ENCODE measurements at places on chromosomes 6 and 20.

GRCh38 chr6:112331306-112331705 lies 15.8 kb upstream of the RFPL4B start:
- DNase-seq: no peak

- no peak for DNase-seq
Measured at GRCh38 chr20:40442181-40442963, 246.7 kb downstream of the MAFB start.

DNA sequence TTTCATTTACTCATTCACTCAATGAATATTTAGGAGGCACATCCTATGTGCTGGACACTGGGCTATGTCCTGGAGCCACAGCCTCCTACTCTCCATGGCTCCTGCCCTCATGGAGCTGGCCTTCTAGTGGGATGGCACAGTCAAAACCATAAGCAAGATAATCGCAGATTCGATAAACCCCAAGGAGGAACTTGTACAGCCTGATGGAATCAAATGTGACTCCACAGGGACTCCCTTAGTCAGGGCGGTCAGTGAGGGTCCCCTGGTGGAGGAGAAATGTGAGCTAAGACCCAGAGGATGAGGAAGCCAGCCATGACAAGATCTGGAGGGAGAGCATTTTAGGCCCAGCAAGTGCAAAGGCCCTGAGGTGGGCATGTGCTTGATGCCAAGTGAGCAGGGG lies 211.9 kb downstream of the PREX1 start:
- DNase-seq: no peak

GRCh38 chr6:152146385-152146784 lies 338.9 kb downstream of the ESR1 start:
- DNase-seq: no peak

DNA sequence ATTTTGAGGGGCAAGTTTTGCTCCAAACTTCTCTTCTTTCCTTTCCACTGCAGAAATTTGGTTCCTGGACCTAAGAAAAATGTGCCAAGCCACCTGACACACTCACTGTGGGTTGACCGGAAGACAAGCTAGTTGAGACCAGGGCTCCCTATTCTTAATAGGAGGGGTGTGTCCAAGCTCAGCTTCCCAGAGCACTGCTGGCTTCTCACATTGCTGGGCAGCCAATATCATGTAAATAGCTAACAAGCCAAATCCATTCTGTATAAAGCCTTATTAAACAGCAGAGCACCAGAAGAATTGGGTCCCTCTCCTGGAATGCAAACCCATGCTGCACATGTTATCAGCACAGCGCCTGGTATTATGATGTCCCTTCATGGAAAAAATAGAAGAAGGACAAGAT lies 17.0 kb upstream of the SAMD3 start:
- DNase-seq: no peak

- no peak for DNase-seq
Measured at GRCh38 chr6:8859501-8859900, 424.2 kb upstream of the SLC35B3 start.

DNA sequence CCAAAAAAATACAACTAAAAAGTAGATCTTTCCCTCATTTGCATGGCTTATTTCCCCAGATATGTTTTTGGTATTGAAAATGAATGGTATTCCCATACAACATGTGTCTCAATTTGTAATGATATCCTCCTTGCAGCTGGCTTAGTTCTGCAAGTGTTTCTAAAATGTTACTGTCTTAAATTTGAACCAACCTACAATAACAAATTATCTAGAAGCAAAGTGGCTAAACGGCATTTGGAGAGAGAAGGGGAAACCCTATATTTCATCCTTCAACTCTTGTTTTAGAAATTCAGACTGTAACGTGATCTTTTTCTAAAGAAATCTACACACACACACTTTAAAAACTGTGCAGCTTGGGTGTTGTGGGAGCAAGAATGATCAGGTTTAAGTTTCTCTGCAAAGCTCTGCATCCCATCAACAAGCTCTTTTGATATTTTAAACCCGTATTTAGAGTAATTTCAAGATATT lies 153.0 kb downstream of the SOBP start:
- no peak for DNase-seq

GRCh38 chr6:93728150-93728549 lies 308.8 kb upstream of the EPHA7 start:
- no peak for DNase-seq

GRCh38 chr20:5058873-5059272 lies 57.6 kb upstream of the SLC23A2 start:
- DNase-seq: no peak

GRCh38 chr20:17734374-17734773 lies 34.6 kb downstream of the BANF2 start:
- no peak for DNase-seq

DNA sequence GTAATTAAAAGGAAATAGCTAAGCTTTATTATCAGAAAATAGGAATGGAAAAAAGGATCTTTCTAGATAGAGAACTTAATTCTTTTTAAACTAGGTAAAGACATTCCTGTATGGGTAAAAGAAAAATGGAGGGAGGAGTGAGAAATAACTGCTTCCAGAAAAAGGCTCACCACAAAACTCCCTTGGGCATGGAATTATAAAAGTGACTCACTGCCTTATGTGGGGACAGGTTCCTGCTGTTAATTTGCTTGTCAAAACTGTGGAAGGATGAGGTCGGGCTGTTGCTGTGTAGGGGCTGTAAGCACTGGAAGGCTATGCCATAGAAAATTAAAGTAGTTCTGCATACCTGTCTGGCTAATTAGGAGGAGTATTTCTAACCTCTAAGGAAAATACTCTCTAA lies 158.7 kb downstream of the UBE3D start:
- no peak for DNase-seq

- DNase-seq: no peak
Measured at GRCh38 chr6:30600451-30600961, 16.5 kb downstream of the PPP1R10 start.

GRCh38 chr6:82178077-82178758 lies 69.3 kb downstream of the IBTK start:
- DNase-seq: no peak

DNA sequence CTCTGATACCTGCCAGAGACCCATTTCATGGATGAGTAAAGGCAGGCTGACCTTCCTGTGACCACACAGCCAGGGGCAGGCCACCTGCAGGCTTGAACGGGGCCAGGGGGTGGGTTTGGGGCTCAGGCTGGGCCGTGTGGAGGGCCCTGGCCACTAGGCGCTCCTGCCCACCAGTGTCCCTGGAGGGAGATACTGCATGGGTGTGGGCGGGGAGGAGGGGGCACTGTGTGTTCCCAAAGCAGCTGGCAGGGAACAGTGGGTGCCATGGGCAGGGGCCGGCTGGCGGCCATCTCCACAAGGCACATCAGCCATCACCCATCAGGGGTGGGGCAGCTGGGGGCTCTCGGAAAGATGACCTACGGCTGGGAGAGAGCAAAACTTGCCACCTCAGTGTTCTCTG lies 15.4 kb downstream of the SRC start:
- DNase-seq: no peak

DNA sequence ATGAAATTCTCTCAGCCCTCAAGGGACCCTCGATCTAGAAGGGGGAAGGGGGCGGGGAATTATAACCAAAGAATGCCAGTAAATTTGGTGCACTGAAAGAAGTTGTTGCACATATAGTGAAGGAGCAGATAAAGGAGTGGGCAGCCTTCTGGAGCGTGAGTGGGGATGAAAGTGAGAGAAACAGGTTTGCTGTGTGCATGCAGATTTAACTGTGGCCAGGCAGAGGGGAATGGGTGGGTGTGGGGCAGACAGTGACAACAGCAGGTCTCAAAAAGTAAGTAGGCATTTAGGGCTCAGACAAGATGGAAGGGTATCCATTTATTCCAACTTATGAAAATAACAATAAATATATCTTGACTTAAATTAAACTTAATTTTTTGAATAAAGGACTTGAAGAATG lies 149.1 kb downstream of the KCNQ5 start:
- no peak for DNase-seq

- DNase-seq: no peak
Measured at GRCh38 chr20:22526512-22527012, 57.8 kb downstream of the FOXA2 start.

DNA sequence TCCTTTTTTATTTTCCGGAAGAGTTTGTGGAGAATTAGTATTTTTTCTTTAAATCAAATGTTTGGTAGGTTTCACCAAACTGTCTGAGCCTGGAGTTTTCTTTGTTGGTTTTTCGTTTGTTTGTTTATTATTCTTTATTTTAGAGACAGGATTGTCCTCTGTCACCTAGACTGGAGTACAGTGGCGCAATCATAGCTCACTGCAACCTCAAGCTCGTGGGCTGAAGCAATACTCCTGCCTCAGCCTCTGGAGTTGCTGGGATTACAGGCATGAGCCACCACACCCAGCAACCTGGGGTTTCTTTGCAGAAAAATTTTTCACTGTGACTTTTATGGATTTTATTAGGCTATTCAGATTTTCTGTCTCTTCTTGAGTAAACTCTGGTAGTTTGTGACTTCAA lies 120.2 kb upstream of the LOC128125822 start:
- no peak for DNase-seq

DNA sequence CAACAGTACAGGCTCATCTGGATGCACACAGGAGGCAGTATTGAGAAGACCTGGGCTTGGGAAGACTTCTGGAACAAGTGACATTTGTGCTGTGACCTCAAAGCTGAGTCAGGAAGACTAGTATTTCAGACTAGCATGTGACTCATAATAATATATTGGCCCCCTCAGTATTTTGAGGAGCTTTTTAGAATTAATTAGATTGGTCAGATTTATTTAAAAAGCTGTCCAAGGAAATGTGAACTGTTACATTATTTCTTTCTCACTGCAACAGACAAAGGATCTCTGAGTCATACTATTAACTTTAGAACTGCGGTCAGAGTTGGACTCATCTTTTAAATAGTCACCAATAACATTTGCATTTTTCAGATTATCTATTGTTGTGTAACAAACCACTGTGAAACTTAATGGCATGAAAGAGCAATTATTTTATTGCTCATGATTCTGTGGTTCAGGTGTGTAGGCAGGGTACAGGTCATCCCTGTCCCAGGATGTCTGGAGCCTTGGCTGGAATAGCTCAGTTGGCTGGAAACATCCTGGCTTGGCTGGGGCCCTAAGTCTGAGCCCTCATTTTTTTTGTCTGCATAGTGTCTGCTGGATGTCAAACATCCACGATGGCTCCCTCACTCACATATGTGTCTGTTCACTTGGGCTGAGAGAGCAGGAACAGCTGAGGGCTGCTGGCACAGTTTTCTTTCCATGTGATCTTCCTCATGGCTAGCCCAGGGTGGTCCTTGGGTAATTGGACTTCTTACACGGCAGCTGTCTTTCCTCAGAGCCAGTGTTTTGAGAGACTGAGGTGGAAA lies 46.9 kb downstream of the MAP3K4 start:
- no peak for DNase-seq

DNA sequence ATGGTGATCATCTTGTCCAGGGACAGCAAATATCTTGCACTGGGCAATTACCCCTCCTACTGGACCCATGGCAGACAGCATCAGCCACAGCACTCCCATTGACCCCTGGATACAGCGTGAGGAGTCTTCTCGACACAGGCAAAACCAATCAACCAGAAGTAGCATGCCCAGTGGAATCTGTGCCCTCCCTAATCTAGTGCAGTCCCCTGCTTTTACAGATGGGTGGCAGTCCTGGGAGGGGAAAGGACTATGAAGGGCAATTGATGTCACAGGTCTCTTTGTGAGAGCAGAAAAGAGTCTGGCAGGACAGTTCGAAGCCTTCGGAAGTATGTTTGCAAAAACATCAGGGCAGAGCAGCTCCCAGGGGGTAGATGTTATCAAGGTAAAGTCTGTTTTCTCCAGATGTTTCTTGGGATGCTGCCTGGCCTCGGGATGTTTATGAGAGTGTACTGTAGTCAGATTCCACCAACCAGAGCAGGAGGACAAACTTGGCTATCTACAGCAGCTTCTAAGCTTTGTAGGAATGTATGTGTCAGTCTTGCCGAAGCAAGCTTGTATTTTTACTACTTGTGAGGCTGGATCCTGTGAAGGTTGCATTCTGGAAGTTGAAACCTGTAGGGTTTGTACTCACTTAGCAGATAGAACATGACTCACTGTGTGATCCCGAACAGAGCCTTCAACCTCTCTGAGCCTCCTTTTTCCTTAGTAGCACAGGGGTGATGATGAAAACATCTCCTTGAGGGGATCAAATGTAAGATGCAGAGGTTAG lies 63.0 kb upstream of the MYL9 start:
- DNase-seq: no peak

DNA sequence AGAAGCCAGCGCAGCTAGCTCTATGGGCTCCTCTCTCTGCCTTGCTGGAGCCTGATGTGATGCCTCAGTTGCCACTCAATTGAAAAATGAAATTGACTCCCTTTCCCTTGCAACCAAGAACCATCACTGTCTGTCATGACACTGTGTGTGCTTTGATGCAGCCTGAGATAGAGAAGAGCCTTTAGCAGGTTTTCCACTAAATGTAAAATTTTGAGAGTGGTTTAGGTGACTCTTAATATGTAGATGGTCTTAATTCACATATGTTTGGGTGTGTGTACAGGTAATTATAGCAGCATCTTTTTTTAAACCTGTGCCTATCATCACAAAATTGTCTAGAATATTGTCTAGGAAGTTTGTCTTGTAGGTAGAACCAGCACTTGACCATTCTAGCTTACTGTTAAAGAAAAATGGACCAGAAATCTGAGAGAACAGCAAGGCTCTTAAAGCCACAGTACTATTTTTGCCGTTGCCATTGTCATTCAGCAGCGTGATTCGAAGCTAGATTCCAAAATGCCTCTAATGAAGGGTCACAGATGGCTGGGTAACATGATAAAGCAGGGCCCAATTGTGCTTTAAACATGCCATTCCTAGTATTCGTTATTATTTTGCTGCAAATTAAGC lies 1.3 kb downstream of the ARFGEF3 start:
- DNase-seq: no peak

- DNase-seq: no peak
Measured at GRCh38 chr20:5945963-5946362, 4.4 kb downstream of the TRMT6 start.

- DNase-seq: peak; percentile 48
Measured at GRCh38 chr6:38493931-38494547, 145.7 kb downstream of the BTBD9 start.

DNA sequence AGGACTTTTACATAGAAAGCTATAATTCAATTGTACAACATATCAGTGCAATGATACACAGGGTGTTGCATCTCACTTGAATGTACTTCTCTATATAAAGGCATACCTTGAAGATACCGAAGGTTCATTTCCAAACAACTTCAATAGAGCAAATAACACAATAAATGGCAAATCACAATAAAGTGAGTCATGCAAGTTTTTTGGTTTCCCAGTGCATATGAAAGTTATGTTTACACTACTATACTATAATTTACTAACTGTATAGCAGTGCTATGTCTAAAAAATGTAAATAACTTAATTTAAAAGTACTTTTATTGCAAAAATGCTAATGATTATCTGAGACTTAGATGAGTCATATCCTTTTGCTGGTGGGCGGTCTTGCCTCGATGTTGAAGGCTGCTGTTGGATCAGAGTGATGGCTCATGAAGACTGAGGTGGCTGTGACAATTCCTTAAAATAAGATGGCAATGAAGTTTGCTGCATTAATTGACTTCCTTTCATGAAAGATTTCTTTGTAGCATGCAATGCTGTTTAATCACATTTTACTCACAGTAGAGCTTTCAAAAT lies 188.8 kb downstream of the TASP1 start:
- DNase-seq: no peak

All from CMK (cell line).